ENCODE measurements at places on chromosomes 7 and 10. TPM values are rescaled to one million over a fixed set of nuclear protein-coding genes. Genes with fewer than 3 reads are reported as not detected.

Gene CPA2
- not detected for total RNA-seq

Gene HOXA3
- total RNA-seq: 6.1 TPM

Gene PPA1
- 93.6 TPM for total RNA-seq

Gene TAS2R39
- total RNA-seq: not detected

Gene HOXA1
- 2.5 TPM for total RNA-seq

Gene NODAL
- total RNA-seq: not detected

Gene KLF14
- not detected for total RNA-seq

Gene DENND10
- total RNA-seq: 68.0 TPM

Gene FAM20C
- total RNA-seq: 18.5 TPM

Data from glomerular endothelial cell (primary cell).